ENCODE measurements at places on chromosomes 5 and 9. TPM values are rescaled to one million over a fixed set of nuclear protein-coding genes. Genes with fewer than 3 reads are reported as not detected.
A peak's percentile ranks its signal among the peaks of the same experiment; 100 is the strongest.

DNA sequence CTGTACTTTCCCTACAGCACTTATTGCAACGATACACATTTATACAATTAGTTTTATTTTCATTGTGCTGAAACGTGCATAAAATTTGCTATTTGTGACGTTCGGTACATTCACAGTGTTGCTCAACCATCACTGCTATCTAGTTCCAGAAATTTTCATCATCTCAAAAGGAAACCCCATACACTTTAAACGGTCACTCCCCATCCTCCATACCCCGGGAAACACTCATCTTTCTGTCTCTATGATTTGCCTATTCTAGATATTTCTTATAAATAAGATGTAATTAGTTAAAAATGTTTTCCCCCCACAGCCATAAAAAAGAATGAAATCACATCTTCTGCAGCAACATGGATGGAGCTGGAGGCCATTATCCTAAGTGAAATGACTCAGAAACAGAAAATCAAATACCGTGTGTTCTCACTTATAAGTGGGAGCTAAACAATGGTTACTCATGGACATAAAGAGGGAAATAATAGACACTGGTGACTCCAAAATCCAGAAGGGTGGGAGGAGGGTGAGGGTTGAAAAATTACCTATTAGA is 40.2 kb upstream of the TEX48 start:
- no peak for DNase-seq

Gene UBTD2
- total RNA-seq: 0.22 TPM

- no peak for DNase-seq
Measured at GRCh38 chr5:172854451-172854871, 20.4 kb downstream of the ERGIC1 start.

Gene SH3TC2
- total RNA-seq: 1.1 TPM

GRCh38 chr5:115932991-115933390 is 29.3 kb upstream of the LVRN start:
- DNase-seq: no peak

DNA sequence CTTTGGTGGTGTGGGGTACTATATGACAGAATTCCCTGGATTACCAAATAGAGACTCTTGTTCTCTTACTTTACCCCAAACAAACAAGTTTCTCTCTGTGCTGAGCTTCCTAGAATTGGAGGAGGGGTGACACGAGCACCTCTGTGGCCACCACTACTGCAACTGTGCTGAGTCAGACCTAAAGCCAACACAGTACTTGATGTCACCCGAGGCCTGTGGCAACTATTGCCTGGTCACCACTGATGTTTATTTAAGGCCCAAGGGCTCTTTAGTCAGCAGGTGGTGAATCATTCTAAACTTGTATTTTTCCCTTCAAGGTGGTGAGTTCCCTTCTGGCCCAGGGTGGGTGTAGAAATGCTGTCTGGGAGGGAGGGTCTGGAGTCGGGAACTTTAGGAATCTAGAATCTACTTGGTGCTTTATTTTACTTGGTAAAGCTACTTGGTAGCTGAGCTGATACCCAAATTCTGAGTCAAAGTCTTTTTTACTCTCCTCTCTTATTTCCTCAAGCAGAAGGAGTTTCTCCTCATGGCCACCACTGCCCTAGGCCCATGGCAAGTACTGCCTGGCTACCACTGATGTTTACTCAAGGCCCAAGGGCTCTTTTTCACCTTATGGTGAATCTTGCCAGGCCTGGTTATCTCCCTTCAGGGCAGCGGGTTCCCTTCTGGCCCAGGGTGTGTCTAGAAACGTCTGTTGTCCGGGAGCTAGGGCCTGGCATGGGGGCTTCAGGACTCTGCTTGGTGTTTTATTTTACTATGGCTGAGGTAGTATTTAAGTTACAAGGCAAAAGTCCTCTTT is 9.8 kb downstream of the LURAP1L start:
- DNase-seq: no peak

GRCh38 chr9:37215830-37216229 is 95.5 kb downstream of the ZCCHC7 start:
- no peak for DNase-seq

Gene PRLR
- total RNA-seq: 0.02 TPM

Gene PAEP
- total RNA-seq: 0.51 TPM

Gene LOX
- total RNA-seq: 0.09 TPM

GRCh38 chr9:109816490-109816889 is 36.5 kb downstream of the PALM2AKAP2 start:
- no peak for DNase-seq

GRCh38 chr9:33517373-33517772 is 6.7 kb upstream of the ANKRD18B start:
- peak; percentile 60 for DNase-seq

DNA sequence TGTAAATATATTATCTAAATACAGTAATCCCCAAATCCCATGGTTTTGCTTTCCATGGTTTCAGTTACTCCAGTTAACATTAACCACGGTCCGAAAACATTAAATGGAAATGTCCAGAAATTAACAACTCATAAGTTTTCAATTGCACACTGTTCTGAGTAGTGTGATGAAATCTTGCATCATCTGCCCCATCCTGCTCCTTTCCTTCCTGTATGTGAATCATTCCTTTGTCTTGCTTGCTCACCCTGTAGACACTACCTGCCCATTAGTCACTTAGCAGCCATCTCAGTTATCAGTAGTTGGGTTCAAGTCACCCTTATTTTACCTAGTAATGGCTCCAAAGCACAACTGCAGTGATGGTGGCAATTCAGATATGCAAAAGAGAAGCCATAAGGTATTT is 1568.5 kb upstream of the WWC1 start:
- DNase-seq: no peak

Gene DBH
- total RNA-seq: not detected

- DNase-seq: no peak
Measured at GRCh38 chr5:125126050-125126449, 379.6 kb upstream of the ZNF608 start.

All from K562 (cell line).